GM12878 (cell line): ENCODE measurements at places on chromosomes 16 and 17. TPM values are rescaled to one million over a fixed set of nuclear protein-coding genes. Genes with fewer than 3 reads are reported as not detected.

DNA sequence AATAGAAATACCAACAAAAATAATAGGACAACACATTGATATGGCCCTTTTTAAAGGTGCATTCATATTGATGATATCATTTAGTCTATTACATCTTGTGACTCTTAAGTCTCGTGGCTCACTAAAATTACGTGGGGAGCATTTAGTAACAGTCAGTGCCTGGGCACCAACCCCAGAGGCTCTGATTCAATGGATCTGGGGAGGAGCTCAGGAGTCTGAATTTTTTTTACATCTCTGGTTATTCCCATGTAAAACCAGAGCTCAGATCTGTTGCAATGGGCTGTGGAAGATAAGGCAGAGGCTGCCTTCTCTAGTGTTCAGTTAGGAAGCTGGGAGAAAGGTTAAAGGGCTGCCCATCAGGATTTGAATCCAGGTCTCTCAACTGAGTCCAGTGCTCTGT lies 549.9 kb upstream of the CDH5 start:
- no peaks in the 10 kb centered on the region for H3K27me3 ChIP-seq
- no peak for DNase-seq
- H3K27ac ChIP-seq, result no peak overlapping the region

DNA sequence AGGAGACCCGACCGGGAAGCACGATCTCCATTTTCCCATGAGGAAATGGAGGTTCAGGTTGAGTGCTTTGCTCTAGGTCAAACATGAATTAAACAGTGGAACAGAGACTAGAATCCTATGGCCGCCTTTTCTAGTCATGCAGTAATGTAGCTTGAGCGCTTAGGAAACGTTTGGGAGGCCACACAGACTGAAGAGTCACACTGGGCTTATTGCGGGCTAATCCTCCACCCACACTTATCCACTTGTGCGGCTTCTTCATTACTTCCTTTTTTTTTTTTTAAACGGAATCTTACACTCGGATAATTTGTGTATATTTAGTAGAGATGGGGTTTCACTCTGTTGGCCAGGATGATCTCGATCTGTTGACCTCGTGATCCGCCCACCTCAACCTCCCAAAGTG lies 26.0 kb downstream of the CACNG3 start:
- H3K27ac ChIP-seq, result no peak overlapping the region
- DNase-seq, result no peak
- no peaks in the 10 kb centered on the region for H3K4me1 ChIP-seq
- no peak overlapping the region for H3K4me3 ChIP-seq
- H3K27me3 ChIP-seq, result no peaks in the 10 kb centered on the region

GRCh38 chr16:51418258-51418657 lies 267.2 kb upstream of the SALL1 start:
- H3K4me1 ChIP-seq, result no peaks in the 10 kb centered on the region
- H3K36me3 ChIP-seq, result no peaks in the 10 kb centered on the region
- H3K27me3 ChIP-seq, result no peaks in the 10 kb centered on the region
- no peak overlapping the region for H3K4me3 ChIP-seq
- no peak overlapping the region for H3K27ac ChIP-seq
- no peak for DNase-seq

DNA sequence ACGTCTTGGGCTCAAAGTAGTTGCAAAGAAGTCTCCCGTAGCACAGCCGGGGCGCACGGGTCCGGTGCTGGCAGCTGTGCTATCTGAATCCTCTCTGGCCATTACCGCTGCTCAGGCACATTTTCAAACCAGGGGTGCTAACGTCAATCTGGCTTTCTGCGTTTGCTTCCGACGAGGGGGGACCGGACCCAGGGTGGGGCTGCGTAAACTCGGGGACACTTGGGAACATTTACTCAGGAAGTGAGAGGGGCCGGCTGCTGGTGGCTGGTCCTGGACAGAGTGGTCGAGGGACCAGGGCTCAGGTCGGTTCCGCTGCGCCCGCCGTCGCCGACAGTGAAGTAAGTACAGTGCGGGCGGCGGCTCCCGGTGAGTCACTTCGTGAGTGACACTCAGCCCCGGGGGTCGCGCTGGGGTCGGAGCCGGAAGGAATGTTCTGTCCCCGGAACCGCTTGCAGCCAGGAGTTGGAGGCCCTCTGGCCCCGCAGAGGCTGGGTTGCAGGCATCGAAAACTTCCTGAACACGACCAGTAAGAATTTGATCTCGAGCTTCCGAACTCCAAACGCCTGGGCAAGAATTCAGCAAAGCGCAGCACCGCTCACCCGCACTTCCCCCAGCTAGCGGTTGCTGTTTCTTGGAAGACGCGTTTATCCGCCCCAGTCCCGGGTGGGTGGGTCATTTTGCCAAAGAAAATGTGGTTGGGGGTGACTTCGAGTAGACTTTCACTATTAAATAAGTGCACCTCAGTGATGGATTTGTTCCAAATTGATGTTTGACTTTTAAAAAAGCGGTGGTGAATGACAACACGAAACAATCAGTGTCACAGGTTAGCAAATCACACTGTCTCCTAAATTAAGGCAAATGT lies 1.4 kb upstream of the HS3ST3B1 start:
- no peaks in the 10 kb centered on the region for H3K36me3 ChIP-seq
- H3K27me3 ChIP-seq, result peaks cover 7% of the 10 kb centered on the region
- no peak for DNase-seq
- no peaks in the 10 kb centered on the region; the same call in 1 of the 2 replicates for H3K4me1 ChIP-seq

DNA sequence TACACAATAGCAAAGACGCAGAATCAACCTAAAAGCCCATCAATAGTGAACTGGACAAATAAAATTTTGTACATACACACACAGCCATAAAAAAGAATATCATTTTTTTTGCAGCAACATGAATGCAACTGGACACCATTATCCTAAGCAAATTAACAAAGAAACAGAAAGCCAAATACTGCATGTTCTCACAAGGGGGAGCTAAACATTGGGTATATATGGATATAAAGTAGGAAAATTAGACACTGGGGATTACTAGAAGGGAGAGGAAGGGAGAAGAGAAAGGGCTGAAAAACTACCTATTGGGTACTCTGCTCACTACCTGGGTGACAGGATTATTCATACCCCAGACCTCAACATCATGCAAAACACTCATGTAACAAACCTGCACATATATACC lies 28.2 kb downstream of the ADAMTS18 start:
- H3K4me1 ChIP-seq, result no peaks in the 10 kb centered on the region
- no peak overlapping the region for H3K4me3 ChIP-seq
- H3K27ac ChIP-seq, result no peak overlapping the region
- no peak for DNase-seq

- H3K4me3 ChIP-seq, result no peak overlapping the region
- no peaks in the 10 kb centered on the region for H3K4me1 ChIP-seq
- DNase-seq, result no peak
- no peaks in the 10 kb centered on the region for H3K36me3 ChIP-seq
- H3K27me3 ChIP-seq, result no peaks in the 10 kb centered on the region; the same call in 1 of the 2 replicates
- no peak overlapping the region for H3K27ac ChIP-seq
Measured at GRCh38 chr17:72624652-72625051, 467.8 kb downstream of the SLC39A11 start.

DNA sequence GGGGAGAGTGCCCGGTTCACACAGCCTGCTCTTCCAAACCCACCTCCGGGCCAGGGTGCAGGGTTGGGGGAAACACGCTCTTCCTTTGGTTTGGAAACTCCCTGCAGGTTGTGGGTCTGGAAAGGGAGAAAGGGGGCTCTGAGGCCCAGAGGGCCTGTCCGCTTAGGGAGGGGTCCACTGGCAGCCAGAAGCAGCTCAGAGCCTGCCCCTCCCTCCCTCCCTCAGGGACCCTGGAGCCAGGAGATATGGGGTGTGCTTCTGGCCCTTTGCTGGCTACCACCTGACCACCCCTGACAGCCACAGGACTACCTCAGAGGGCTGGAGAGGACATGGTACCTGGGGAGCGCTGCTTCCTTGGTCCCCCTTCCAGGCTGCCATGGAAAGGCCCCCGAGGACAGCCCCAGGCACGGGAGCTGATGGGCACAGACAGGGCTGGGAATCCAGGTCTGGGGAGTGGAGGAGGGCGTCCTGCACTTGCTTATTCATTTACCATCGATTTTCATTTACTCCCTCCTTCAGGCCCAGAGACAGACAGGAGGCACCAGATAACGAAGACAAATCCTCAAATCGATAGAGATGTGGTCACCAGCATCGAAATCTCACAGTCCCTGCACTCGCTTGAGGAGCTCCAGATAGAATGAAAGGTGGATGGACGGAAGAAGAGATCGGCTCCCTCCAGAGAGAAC lies 48.4 kb upstream of the DOC2B start:
- no peak overlapping the region for H3K4me3 ChIP-seq
- H3K36me3 ChIP-seq, result no peaks in the 10 kb centered on the region
- no peak overlapping the region for H3K27ac ChIP-seq
- no peaks in the 10 kb centered on the region for H3K27me3 ChIP-seq
- H3K4me1 ChIP-seq, result peaks cover 12% of the 10 kb centered on the region
- DNase-seq, result no peak

GRCh38 chr16:68346892-68347480 lies 36.2 kb downstream of the PRMT7 start:
- no peaks in the 10 kb centered on the region for H3K27me3 ChIP-seq
- no peaks in the 10 kb centered on the region for H3K4me1 ChIP-seq
- no peak overlapping the region for H3K27ac ChIP-seq
- DNase-seq, result no peak
- no peak overlapping the region for H3K4me3 ChIP-seq

- no peak overlapping the region for H3K27ac ChIP-seq
- H3K4me1 ChIP-seq, result no peaks in the 10 kb centered on the region
- DNase-seq, result no peak
- H3K36me3 ChIP-seq, result no peaks in the 10 kb centered on the region
- H3K4me3 ChIP-seq, result peak overlapping the region; percentile 44; the same call in 1 of the 2 replicates
- no peaks in the 10 kb centered on the region for H3K27me3 ChIP-seq
Measured at GRCh38 chr16:89191901-89192185, 8.5 kb downstream of the SLC22A31 start.

DNA sequence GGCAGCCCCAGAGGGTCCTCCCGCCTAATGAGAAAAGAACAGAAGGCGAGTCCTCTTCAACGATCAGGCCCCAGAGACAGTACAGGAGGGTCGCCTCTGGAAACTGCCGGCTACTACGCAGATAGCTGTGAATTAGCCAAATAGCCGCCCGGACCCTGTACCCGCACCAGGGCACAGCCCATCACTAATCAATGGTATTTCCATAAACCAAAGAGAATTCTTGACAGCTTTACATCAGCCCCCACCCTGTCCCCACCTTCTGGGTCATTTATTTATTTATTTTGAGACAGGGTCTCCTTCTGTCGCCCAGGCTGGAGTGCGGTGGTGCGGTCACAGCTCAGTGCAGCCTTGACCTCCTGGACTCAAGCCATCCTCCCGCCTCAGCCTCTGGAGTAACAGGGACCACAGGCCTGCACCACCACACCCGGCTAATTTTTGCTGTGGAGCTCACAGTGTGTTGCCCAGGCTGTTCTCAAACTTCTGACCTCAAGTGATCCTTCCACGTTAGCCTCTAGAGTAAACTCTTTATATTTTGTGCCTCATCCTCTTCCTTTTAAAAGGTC lies 805 bp upstream of the CLCN7 start:
- no peaks in the 10 kb centered on the region for H3K36me3 ChIP-seq
- H3K27me3 ChIP-seq, result no peaks in the 10 kb centered on the region
- peak overlapping the region; percentile 96 for H3K27ac ChIP-seq
- H3K4me1 ChIP-seq, result peaks cover 15% of the 10 kb centered on the region
- H3K4me3 ChIP-seq, result peak overlapping the region; percentile 93

DNA sequence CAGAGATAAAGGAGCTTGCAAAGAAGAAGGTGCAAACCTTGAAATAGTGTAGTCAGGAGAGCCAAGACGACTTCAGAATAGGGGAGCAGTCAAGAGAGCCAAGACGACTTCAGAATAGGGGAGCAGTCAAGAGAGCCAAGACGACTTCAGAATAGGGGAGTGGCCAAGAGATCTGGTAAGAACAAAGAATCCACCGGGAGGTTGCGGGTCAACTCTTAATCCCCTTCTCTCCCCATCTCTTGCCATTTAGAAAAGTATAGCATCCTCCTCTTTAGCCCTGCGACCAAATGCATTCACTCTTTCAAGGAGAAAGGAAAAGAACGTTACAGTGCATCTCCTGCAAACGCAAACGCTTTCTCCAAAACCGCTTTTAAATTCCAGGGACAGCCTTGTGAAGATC lies 713 bp downstream of the KNOP1 start:
- H3K27ac ChIP-seq, result peak overlapping the region; percentile 73
- H3K27me3 ChIP-seq, result no peaks in the 10 kb centered on the region
- H3K4me3 ChIP-seq, result peak overlapping the region; percentile 97
- H3K4me1 ChIP-seq, result peaks cover 4% of the 10 kb centered on the region; the same call in 1 of the 2 replicates

DNA sequence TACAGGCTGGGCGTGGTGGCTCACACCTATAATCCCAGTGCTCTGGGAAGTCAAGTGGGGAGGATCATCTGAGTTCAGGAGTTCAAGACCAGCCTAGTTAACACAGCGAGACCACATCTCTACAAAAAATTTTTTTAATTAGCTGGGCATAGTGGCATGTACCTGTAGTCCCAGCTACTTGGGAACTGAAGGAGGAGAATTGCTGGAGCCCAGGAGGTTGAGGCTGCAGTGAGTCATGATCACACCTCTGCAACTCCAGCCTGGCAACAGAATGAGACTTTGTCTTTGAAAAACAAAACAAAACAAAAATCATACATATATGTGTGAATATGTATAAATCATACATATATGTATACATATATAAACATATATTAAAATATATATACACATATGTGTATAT lies 54.1 kb upstream of the MARCHF10 start:
- no peaks in the 10 kb centered on the region for H3K4me1 ChIP-seq
- no peak overlapping the region for H3K27ac ChIP-seq
- no peaks in the 10 kb centered on the region; the same call in 1 of the 2 replicates for H3K27me3 ChIP-seq
- H3K36me3 ChIP-seq, result no peaks in the 10 kb centered on the region

DNA sequence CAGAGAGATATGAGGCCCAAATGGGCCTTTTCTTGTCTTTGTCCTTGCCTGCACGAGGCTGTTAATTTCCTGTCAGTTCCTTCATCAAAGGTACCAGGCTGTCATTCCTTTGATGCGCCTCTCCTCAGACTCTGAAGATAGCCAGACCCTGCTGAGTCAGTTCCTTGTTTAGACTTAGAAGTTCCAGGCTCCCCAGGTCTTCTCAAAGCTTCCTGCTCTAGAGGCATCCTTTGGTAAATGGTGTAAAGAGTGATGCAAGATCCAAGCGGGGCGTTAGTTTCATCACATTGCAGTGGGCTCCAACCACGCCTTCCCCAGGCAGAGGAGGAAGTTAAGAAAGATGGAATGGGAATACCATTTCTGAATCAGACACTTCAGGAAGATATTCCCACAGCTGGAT lies 4.0 kb upstream of the CDH11 start:
- DNase-seq, result no peak
- H3K4me3 ChIP-seq, result no peak overlapping the region
- no peaks in the 10 kb centered on the region for H3K4me1 ChIP-seq

GRCh38 chr16:86133847-86134375 lies 234.9 kb downstream of the IRF8 start:
- no peak for DNase-seq
- H3K4me3 ChIP-seq, result no peak overlapping the region
- H3K27me3 ChIP-seq, result peaks cover 7% of the 10 kb centered on the region
- no peaks in the 10 kb centered on the region for H3K4me1 ChIP-seq

The KRTAP9-4 gene
- not detected in 2 replicates for polyA plus RNA-seq

The C17orf100 gene
- polyA plus RNA-seq, result 3.5 and 4.7 TPM in 2 replicates

The GPR179 gene
- polyA plus RNA-seq, result 0.01 TPM in 1 of 2 replicates, not detected in the other

The CLEC19A gene
- not detected in 2 replicates for polyA plus RNA-seq

The SLC52A1 gene
- polyA plus RNA-seq, result not detected in 2 replicates

The CHRNE gene
- polyA plus RNA-seq, result not detected in 2 replicates

The MPP2 gene
- 0.05 and 0.11 TPM in 2 replicates for polyA plus RNA-seq

The RNPS1 gene
- 354 and 358 TPM in 2 replicates for polyA plus RNA-seq
